ENCODE measurements at places on chromosomes 13 and 19. TPM values are rescaled to one million over a fixed set of nuclear protein-coding genes. Genes with fewer than 3 reads are reported as not detected.

LRRC25 gene
- total RNA-seq: not detected

DNA sequence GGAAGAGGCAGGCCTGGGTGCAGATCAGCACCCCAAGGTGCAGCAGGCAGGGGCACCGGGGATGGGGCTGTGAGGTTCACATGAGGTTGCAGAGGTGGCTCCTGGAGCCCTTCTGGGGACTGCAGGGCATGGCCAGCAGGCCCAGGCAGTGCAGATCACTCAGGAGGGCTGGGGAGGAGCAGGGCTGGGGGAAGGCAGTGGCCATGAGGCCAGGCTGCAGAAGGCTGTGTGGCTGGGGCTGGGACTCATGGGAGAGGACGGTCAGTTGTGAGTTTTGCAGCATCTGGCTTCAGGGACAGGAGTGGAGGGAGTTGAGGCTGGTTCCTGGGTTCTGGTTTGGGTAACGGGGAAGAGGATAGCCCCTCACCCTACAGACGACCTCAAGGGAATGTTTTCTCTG, 7.3 kb downstream of the WDR88 start:
- no peak for DNase-seq
- H3K27me3 ChIP-seq: no peaks in the 10 kb centered on the region
- no peak overlapping the region for H3K4me3 ChIP-seq
- no peaks in the 10 kb centered on the region for H3K36me3 ChIP-seq

CAPN12 gene
- total RNA-seq: 4.9 TPM

DNA sequence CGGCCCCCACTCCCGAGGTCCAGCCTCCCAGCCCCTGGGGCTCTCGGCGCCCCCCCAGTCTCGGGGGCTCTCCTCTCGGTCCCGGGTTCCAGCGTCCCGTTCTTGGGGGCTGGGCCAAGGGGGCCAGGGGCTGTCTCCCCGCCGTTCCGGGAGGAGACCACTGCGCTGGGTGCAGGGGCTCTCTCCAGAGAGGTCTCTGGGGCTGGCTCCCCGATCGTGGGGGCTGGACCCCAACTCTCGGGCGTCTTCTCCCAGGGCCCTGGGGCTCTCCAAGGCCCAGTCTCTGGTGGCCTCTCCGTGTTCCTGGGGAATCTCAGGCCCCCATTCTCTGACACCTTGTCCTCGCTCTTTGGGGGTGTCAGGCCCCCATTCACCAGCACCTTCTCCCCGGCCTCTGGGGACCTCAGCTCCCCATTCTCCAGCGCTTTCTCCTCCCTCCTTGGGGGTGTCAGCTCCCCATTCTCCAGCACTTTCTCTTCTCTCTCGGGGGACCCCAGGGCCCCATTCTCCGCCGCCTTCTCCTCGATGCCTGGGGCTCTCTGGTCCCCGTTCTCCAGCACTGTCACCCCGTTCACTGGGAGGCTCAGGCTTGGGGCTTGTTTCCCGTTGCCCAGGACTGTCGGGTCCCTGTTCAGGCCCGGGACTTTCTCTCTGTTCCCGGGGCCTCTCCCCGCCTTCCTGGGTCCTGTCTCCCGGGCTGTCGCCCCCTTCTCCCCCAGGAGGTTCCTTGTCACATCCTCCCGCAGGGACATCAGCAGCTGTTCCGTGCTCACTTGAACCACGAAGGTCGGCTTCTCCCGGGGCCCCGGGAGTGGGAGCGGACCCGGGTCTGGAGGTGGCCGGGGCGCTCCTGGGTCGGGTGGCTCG, 13.7 kb downstream of the LMTK3 start:
- H3K27me3 ChIP-seq: peaks cover 30% of the 10 kb centered on the region
- no peak for DNase-seq
- H3K4me1 ChIP-seq: peaks cover 22% of the 10 kb centered on the region
- peaks cover 3% of the 10 kb centered on the region for H3K36me3 ChIP-seq
- no peak overlapping the region for H3K27ac ChIP-seq

DNA sequence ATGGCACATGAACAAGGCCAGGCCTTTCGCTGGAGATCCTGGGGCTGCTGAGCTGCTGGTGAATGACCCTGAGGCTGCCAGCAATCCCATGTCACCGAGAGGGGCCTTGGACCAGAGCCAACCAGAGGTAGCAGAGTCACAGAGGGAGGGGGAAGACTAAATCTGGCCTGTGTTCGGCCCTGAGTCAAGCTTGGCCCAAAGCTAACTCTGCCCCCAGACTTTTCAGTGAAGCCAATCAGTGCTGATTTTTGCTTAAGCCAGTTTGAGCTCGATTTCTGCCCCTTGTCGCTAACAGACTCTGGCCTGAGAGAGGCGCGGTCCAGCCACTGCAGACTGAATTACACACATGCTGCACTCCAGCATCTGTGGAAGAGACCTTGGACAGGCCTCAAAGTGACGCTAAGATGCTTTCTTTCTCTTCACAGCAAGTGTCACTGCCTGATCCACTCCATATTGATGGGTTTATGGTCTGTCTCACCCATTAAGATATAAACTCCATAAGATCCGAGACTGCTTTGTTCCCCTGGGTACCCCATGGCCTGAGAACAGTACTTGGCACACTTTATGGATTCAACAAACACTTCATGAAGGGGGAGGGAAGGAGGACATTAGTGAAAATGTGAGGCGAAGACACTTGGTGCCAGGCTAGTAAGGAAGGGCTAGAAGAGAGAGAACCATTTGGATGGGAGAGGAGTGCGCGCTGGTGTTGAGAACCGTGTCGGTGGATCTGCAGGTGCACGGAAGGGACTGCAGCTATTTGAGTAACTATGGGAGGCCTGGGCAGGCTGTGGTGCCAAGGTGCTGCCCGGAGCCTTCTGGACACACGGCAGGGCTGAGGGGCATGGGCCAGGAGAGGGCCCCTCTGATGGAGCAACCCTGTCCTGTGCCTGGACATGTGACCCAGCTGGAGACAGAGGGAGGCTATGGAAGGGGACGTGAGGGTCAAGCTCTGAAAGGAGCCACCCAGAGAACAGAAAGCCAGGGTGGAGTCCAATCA, 17.6 kb downstream of the RANBP3 start:
- peak overlapping the region; percentile 83 for H3K27ac ChIP-seq
- no peak overlapping the region for H3K4me3 ChIP-seq
- peaks cover 8% of the 10 kb centered on the region for H3K36me3 ChIP-seq

DNA sequence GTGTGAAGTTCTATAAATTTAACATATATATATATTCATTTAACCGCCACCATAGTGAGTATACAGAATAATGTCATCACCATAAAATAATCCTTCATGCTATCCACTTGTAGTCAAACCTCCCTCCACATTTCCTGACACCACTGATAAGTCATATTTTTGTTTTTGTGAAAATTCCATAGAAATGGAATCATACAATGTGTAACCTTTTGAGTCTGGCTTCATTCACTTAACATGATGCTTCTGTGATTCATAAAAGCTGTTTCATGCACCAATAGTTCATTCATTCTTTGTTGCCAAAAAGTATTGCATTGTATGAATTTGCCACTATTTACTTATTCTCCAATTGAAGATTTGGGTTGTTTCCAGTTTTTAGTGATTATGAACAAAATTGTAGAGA, 497.5 kb upstream of the PCDH20 start:
- no peaks in the 10 kb centered on the region for H3K27me3 ChIP-seq
- no peaks in the 10 kb centered on the region for H3K4me1 ChIP-seq
- no peak overlapping the region for H3K4me3 ChIP-seq
- H3K36me3 ChIP-seq: no peaks in the 10 kb centered on the region
- DNase-seq: no peak
- no peak overlapping the region for H3K27ac ChIP-seq

SYNE4 gene
- 1.6 TPM for total RNA-seq

DNA sequence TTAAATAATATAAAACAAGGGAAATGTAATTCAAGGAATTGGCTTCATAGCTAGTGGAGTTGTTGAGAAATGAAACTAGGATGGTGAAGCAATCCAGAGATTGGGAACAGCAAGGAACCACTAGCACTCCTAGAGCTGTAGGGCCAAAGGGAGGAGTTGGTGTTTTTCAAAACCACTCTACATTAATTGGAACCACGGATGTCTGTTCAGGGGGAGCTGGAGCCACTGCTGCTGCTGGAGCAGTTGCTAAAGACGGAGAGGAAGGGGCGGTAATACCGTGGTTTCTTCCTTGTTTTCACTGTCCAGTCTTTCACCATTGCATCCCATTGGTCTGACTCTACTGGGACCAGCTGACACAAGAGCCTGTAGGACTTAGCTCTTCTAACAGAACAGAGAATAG, 8.5 kb downstream of the DNAJC15 start:
- H3K4me3 ChIP-seq: no peak overlapping the region
- no peak for DNase-seq
- no peaks in the 10 kb centered on the region for H3K27me3 ChIP-seq

GRCh38 chr13:88648598-88649373, 977.6 kb downstream of the SLITRK5 start:
- H3K4me1 ChIP-seq: peaks cover 25% of the 10 kb centered on the region
- H3K36me3 ChIP-seq: no peaks in the 10 kb centered on the region
- H3K4me3 ChIP-seq: no peak overlapping the region
- H3K27me3 ChIP-seq: no peaks in the 10 kb centered on the region

Measured in activated CD4-positive, alpha-beta T cell treated with anti-CD3 and anti-CD28 coated beads for 36 hours (primary cell).